Neural crest cell (in vitro differentiated cells): ENCODE measurements at places on chromosomes 12 and 14. TPM values are rescaled to one million over a fixed set of nuclear protein-coding genes. Genes with fewer than 3 reads are reported as not detected.

DNA sequence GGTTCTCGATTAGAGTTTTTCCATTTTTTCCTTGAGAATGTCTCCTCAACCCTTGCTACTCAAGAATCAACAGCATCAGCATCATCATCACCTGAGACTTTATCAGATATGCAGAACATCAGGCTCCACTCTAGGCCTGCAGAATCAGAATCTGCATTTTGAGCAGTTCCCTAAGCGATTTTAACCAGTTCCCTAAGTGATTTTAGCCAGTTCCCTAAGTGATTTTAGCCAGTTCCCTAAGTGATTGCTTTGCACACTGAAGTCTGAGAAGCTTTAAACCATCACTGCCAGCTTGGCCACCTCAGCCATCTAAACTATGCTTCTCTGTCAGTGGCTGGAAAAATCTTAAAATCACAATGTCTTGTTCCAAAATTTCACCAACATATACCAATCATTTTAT lies 29.4 kb upstream of the SLC38A1 start:
- H3K4me1 ChIP-seq = no peaks in the 10 kb centered on the region
- DNase-seq = no peak
- H3K36me3 ChIP-seq = no peaks in the 10 kb centered on the region
- H3K4me3 ChIP-seq = no peak overlapping the region

GRCh38 chr12:129193263-129193871 lies 340.1 kb downstream of the GLT1D1 start:
- H3K27ac ChIP-seq = no peak overlapping the region
- H3K4me3 ChIP-seq = no peak overlapping the region
- DNase-seq = peak; percentile 29
- H3K27me3 ChIP-seq = peaks cover 8% of the 10 kb centered on the region
- H3K4me1 ChIP-seq = no peaks in the 10 kb centered on the region

DNA sequence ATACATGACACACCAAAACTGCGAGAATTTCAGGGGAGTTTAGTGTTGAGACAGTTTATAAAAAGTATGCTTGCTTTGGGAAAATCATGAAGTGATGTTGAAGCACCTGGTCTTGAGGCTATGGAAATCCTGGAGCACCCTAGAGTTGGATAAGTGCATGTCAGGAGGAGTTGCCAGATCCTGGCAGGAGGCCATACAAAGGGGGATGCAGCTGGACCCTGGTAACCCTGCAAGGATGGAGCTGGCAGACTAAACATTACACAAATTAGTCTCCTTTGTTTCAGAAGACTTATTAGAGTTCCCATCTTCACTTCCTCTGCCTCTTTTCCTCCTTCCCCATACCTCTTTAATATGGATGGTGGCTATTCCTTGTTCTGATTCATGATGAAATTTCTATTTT lies 907.0 kb downstream of the BCL11B start:
- H3K4me3 ChIP-seq = no peak overlapping the region
- H3K27ac ChIP-seq = no peak overlapping the region
- H3K4me1 ChIP-seq = no peaks in the 10 kb centered on the region
- no peaks in the 10 kb centered on the region for H3K36me3 ChIP-seq

- H3K4me3 ChIP-seq = no peak overlapping the region
- H3K27ac ChIP-seq = no peak overlapping the region
- no peak for DNase-seq
- H3K4me1 ChIP-seq = peaks cover 18% of the 10 kb centered on the region
- peaks cover 12% of the 10 kb centered on the region for H3K27me3 ChIP-seq
Observed at GRCh38 chr12:98741196-98741555, 96.1 kb downstream of the APAF1 start.

- no peak for DNase-seq
- H3K4me1 ChIP-seq = no peaks in the 10 kb centered on the region
- no peaks in the 10 kb centered on the region for H3K27me3 ChIP-seq
- H3K27ac ChIP-seq = no peak overlapping the region
- no peak overlapping the region for H3K4me3 ChIP-seq
- H3K36me3 ChIP-seq = no peaks in the 10 kb centered on the region
Observed at GRCh38 chr12:81021834-81022233, 56.0 kb upstream of the ACSS3 start.

DNA sequence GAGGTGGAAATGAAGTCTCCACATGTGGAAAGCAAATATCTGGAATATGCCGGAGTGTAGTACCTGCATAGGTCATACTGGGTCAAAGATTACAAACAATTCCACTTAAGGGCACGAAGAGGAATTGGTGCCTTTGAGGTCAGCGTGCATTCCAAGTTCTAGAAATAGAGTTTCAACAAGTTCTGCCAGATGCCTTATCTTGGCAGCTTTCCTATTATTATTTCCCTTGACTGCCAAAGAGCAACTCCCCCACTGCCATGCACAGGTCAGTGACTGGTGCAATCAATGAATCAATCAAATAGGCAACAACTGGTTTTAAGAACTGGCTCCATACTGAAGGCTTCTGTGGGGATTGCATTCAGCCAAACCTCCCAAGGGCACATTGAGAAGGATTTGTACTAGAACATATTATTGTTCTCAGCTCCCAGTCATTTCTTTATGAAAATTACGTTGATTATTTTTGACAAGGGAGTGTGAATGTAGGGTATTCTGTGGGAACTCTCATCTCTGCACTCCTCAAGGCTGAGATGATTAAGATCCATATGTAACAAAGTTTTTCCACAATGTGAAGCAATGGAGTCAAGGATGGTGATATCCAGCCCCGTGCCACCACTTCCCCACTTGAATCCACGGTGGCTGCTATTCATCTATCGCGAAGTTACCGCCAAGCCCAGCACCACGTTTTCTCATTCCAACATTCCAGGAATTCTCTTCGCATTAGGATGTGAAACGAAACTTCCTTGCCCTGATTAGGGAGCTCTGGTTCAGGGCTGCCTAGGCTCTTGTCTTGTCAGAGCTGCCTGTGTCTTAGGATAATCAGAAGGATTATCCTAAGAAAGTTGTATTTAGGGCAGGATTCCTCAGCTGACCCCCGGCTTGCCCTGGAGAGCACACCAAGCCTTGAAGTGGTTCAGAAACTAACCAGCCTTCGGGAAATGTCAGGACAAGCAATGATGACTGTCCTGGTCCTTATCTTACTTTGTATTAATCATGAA lies 115.1 kb upstream of the PCED1B start:
- DNase-seq = no peak
- no peaks in the 10 kb centered on the region for H3K36me3 ChIP-seq
- no peaks in the 10 kb centered on the region for H3K27me3 ChIP-seq
- no peaks in the 10 kb centered on the region for H3K4me1 ChIP-seq
- H3K4me3 ChIP-seq = no peak overlapping the region

DNA sequence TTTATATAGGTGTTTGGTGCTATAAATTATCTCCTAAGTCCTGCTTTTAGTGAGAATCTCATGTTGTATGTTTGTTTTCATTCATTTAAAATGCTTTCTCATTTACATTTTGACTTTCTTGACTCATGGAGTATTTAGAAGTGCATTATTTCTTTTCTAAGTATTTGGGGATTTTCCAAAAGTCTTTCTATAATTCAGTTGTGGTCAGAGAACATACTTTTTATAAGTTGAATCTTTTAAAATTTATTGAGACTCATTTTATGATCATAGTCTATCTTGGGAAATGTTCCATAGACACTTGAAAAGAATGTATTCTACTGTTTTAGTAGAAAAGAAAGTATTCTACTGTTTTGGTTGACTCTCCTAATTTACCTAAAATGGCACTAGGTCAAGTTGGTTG lies 168.2 kb downstream of the AKAP6 start:
- no peaks in the 10 kb centered on the region for H3K4me1 ChIP-seq
- no peaks in the 10 kb centered on the region for H3K36me3 ChIP-seq
- no peak overlapping the region for H3K27ac ChIP-seq
- DNase-seq = no peak

DNA sequence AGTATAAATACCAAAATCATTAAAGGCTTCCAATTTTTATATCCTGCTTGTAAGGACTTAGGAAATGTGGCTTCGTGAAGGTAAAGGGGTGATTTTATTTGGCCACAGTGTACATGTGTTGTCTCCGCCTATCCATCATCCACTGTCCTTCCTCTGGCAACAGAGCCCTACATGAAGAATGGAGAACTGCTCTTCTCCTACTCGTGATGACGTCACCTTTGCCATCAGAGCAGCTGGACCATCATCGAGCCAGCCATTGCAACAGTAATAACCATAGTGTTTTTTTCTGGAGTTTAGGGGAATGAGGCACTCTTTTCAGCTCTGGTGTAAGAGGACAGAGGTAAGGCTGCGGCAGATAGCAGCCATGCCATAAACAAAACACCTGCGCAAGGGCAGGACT lies 19.2 kb downstream of the ITPR2 start:
- H3K27ac ChIP-seq = no peak overlapping the region
- H3K4me1 ChIP-seq = peaks cover 41% of the 10 kb centered on the region
- DNase-seq = no peak

DNA sequence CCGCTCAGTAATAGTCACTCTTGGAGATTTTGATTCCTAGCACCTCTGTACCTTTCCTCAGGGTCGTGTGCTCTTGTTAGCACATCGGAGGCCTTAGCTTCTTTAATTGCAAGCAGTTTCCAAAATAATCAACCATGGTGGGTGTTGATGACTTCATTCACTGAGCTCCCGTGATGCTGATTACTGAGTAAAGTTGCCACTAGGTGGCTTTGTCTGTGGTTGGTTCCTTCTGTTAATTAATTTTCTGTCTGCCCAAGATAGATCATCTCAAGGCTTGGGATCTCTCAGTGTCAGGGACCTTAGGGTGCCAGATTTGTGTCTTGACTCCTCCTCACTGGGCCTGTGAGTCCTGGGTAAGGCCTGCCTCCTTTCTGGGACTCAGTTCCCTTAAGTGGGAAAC lies 54.3 kb downstream of the PTPN11 start:
- no peak overlapping the region for H3K27ac ChIP-seq
- H3K36me3 ChIP-seq = peaks cover 20% of the 10 kb centered on the region
- H3K4me1 ChIP-seq = peaks cover 3% of the 10 kb centered on the region
- no peak for DNase-seq
- H3K4me3 ChIP-seq = no peak overlapping the region
- no peaks in the 10 kb centered on the region for H3K27me3 ChIP-seq

- no peak for DNase-seq
- no peaks in the 10 kb centered on the region for H3K36me3 ChIP-seq
- no peak overlapping the region for H3K4me3 ChIP-seq
- H3K4me1 ChIP-seq = peaks cover 19% of the 10 kb centered on the region
Observed at GRCh38 chr14:101705733-101706508, 55.6 kb upstream of the PPP2R5C start.

DNA sequence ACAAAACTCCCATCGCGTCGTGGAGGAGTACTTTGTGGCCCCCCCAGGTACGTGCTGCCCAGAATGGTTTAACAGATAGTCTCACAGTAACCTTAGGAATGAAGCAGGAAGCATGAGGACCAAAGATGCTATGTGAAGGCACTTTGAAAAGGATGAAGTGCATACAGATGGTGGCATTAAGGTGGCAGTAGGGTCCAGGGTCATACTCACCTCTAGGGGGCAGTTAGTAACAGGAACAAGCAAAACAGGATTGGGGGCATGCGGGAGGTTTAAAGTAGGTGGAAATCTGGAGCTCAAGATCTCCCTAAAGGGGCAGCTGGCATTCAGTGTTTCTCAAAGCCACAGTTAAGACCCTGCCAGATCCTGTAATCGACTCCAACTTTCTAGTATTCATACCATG lies 10.9 kb downstream of the GATC start:
- no peaks in the 10 kb centered on the region for H3K27me3 ChIP-seq
- peak overlapping the region; percentile 60 for H3K4me3 ChIP-seq
- H3K27ac ChIP-seq = no peak overlapping the region
- H3K4me1 ChIP-seq = no peaks in the 10 kb centered on the region
- peaks cover 21% of the 10 kb centered on the region for H3K36me3 ChIP-seq

- DNase-seq = no peak
- H3K27ac ChIP-seq = no peak overlapping the region
- no peak overlapping the region for H3K4me3 ChIP-seq
Observed at GRCh38 chr12:92162079-92162478, 16.4 kb upstream of the BTG1 start.

GRCh38 chr12:103840876-103841689 lies at the start of gene NT5DC3:
NT5DC3 (minus strand) TSS chr12:103841234; CDS start chr12:103841156, 78 bp downstream.
- peaks cover 16% of the 10 kb centered on the region for H3K27me3 ChIP-seq
- H3K27ac ChIP-seq = peak within 1 kb of the TSS; percentile 84
- peaks cover 5% of the 10 kb centered on the region for H3K36me3 ChIP-seq
- H3K4me3 ChIP-seq = peak within 1 kb of the TSS; percentile 99

SOX5 gene
- total RNA-seq = 86.6 and 86.8 TPM in 2 replicates

ADCY4 gene
- 0.49 TPM in 1 of 2 replicates, not detected in the other for total RNA-seq

TESPA1 gene
- not detected in 2 replicates for total RNA-seq

PARP11 gene
- 17.3 and 18.5 TPM in 2 replicates for total RNA-seq

PEBP1 gene
- 305 and 317 TPM in 2 replicates for total RNA-seq

TBX5 gene
- not detected in 2 replicates for total RNA-seq

MYH6 gene
- not detected in 2 replicates for total RNA-seq
